ENCODE measurements at places on chromosomes 11 and 22.

- no peak for DNase-seq
These were observed 27.9 kb downstream of the GUCY1A2 start for GRCh38 chr11:106990331-106990730.

GRCh38 chr11:71342951-71343827, 90.8 kb upstream of the SHANK2 start:
- DNase-seq, result no peak

DNA sequence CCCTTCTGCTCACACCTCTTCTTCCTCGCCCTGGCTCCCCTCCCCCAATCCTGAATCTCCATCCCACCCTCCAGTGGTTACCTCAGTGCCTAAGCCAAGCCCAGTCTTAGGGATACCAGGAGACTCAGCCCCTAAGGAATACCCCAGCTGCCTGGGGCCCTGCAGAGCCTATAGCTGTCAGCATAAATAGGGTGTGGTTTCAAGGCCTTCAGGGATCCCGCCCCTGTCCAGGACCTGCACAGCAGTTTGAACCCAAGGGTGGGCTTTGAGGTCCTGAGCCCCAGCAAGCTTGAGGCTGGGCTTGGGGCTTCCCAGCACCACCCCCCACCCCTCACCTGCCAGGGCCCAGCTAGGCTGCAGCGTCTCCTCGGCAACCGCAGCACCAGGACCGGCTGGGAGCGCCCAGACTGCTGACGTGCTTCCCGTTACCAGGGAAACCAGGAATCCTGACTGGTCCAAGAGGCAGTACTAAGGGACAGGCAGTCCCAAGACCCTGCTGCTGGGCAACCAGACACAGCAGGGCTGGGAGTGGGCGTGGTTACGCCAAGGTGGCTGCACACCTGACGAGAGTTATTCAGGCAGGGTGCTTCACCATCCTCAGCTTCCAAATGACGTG, 13.7 kb downstream of the APBB1 start:
- no peak for DNase-seq

GRCh38 chr11:131645237-131645636, 274.8 kb downstream of the NTM start:
- no peak for DNase-seq

- DNase-seq, result no peak
These were observed 13.8 kb downstream of the TSPAN32 start for GRCh38 chr11:2315395-2316168.

DNA sequence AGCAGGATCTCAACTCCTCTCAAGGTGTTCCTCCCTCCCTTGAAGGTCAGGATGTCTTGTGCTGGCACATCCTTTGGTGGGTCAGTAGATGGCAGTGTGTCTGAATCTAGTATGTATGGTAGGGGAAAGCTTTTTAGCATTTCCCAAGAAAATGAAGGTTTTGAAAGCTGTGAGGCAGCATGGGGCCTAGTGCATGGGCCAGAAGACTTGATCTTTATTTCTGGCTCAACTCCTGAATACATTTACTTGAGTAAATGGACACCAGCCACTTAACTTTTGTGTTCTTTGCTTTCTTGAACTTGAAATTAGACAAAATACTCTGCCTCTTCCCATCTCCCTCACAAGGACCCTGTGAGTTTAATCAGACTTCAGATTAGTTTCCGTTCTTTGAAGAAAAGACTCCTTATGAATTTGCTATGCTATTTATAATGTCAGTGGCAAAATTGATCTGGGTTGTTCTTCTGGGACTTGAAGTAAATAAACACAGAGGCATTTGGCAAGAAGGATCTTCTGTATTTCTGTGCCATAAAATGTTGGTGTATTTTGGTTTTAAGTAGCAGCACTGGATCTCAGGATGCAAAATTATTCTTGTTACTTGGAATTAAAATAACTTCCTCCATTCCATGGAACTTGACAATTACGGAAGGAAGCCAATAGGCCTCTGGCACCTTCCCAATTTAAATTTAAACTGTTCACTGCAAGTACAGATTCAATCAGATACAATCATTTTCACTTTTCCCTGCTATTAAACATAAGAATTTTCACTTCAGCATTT, 288.8 kb downstream of the CASP12 start:
- DNase-seq, result peak; percentile 3

DNA sequence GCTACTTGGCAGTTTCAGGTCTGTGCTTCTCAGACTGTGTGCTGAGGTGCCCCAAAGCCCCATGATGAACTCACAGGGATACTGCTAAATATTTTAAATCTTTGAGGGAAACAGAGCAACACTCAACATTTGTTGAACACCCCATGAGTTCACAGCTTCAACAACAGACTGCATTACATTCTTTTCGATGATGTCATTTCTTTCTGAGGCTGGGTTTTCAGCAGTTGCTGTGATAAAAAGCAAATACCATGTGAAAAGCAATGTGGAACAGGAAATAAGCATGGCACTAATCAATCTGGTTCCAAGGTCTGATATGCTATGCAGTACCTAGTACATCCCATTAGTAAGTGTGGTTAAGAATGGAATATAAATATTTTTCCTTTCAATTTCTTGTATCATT, 82.7 kb downstream of the RPL27A start:
- no peak for DNase-seq

DNA sequence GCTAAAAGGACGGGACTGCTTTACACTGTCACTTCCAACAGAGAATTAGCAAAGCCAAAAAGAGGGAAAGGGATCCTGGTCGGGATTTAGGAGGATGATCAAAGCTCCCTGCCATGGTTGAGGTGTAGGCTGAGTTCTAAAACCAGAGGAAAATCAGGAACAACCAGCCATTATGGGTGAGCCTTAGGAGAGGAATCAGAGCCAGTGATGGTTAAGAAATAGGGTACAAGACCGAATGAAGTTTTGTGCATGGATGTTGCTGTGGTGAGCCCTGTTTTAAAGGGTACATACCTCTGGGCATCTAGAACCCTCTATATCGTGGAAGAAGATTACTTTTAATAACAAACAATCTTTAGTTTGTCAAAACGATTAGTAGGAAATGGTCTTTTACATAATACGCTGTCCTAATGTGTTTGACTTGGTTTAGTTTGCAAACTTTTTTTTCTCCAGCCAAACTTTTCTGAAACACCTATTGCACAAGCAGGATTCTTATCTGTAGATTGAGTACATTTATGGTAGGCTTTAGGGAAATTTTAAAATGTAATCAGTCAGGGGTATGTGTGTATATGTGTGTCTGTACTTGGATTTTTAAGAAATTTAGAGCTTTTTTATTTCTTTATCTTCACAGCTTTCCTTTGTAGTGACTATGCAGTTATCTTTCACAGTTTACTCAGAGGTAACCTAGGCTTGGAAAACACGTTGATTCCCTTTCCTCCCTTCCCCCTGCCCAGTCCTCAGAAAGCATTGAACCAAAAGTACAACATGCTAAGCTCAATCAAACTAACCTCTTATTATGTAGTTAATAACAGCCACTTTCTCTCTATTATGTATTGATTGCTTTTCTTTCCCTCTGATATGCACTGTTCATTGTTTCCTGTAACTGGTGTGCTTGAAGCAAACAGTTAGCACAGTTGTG, 26.8 kb downstream of the TRIM44 start:
- DNase-seq, result no peak

GRCh38 chr11:79062814-79063762, 377.7 kb downstream of the TENM4 start:
- DNase-seq, result no peak

GRCh38 chr22:21632237-21632895, at the start of gene CCDC116:
CCDC116 (plus strand) TSS chr22:21632760; CDS start chr22:21633182, 422 bp downstream.
- peak; percentile 41 for DNase-seq

DNA sequence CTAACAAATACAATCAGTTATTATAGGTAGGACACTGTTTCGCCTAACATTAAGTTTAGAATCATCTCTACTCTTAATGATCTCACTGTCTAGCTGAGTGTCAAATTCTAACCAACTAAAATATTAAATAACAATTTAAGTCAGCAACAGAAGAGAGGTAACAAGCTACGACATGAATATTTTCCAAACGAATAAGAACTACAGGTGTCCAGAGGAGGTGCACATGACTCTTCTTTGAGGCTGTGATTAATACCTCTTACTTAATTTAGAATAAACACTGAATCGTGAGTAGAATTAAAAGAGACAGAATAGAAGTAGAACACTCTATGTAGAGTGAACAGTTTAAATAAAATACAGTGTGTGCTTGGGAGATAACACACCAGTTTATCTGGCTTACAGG, 619.0 kb upstream of the ARHGAP42 start:
- DNase-seq, result no peak

- DNase-seq, result no peak
These were observed 1.7 kb upstream of the LRRC4C start for GRCh38 chr11:41461057-41461681.

- DNase-seq, result no peak
These were observed 41.0 kb upstream of the RASSF10 start for GRCh38 chr11:12968101-12968500.

- DNase-seq, result no peak
These were observed 2.0 kb upstream of the ASCL2 start for GRCh38 chr11:2272228-2272945.

DNA sequence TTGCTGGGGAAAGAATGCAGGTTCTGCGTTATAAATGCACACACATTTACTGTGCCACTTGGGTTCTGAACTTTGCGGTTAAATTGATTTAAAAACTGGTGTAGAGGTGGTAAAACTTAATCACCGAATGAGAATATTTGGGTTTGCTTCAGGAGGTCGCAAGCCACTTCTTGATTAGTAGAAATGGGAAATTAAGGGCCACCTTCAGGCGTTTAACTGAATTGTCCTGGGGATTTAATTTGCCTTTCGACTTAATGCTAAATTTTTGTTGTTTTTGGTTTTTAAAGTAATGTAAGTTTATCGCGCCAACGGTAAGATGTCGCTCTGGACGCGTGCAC, 459 bp upstream of the NCR3LG1 start:
- DNase-seq, result no peak

DNA sequence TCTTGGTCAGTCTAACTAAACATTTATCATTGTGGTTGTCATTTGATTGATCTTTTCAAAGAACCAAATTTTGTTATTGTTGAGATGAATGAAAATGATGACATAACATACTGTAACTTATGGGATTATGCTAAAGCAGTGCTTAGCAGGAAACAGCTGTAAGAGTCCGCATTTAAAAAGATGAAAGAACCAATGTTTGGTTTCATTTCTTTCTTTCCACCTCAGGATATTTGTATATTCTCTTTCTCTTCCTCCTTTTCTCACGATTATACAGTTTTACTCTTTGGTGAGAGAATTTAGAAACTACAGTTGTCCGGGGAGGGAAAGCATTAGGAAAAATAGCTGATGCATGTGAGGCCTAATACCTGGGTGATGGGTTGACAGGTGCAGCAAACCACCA, 23.1 kb downstream of the PIH1D2 start:
- no peak for DNase-seq

- DNase-seq, result no peak
These were observed 2.9 kb upstream of the GGT5 start for GRCh38 chr22:24247564-24248344.

GRCh38 chr11:44566952-44567875, 1.8 kb downstream of the CD82 start:
- DNase-seq, result peak; percentile 28

DNA sequence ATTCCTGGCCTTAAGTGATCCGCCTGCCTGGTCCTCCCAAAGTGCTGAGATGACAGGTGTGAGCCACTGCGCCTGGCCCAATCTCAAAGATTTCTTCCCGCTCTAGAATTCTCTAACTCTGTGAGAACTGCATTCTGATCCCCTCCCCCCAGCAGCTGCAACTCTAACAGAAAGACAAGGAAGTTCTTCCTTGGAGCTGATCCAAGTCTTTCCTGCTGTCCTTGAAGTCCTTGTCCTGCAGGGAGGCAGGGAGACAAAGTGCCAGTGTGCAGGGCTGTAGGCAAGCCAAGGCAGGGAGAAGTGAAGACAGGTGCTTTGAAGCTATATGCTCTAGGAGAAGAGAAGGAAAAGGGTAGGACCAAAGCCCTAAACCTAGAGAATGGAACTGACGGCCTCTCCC, 9.5 kb upstream of the GGA1 start:
- DNase-seq, result no peak

GRCh38 chr11:116730241-116730561, 42.6 kb downstream of the BUD13 start:
- no peak for DNase-seq

- DNase-seq, result no peak
These were observed 188.1 kb upstream of the PLET1 start for GRCh38 chr11:112448806-112449205.

GRCh38 chr11:109247071-109247470, 174.9 kb upstream of the C11orf87 start:
- no peak for DNase-seq

DNA sequence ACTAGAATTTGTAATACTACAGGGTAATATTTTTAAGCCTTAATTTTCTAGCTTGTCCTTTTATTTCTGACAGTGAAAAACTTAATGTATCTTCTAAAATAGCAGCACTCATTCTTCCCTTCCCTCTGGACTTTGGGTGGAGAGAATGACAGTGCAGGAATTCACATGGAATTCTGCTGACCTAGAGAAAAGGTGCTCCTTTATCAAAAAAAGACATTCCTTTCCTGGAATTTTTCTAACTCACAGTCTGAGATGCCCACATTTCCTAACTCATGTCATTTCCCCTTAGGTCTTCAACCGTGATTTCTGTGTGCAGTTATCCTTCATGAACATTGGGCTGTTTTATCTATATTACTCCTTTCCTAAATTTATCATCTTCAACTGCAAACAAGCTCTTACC, 137.8 kb upstream of the PDGFD start:
- no peak for DNase-seq

- no peak for DNase-seq
These were observed 4.1 kb downstream of the GCAT start for GRCh38 chr22:37811867-37812266.

- DNase-seq, result no peak
These were observed 113.0 kb downstream of the PTPRJ start for GRCh38 chr11:48093323-48093722.

DNA sequence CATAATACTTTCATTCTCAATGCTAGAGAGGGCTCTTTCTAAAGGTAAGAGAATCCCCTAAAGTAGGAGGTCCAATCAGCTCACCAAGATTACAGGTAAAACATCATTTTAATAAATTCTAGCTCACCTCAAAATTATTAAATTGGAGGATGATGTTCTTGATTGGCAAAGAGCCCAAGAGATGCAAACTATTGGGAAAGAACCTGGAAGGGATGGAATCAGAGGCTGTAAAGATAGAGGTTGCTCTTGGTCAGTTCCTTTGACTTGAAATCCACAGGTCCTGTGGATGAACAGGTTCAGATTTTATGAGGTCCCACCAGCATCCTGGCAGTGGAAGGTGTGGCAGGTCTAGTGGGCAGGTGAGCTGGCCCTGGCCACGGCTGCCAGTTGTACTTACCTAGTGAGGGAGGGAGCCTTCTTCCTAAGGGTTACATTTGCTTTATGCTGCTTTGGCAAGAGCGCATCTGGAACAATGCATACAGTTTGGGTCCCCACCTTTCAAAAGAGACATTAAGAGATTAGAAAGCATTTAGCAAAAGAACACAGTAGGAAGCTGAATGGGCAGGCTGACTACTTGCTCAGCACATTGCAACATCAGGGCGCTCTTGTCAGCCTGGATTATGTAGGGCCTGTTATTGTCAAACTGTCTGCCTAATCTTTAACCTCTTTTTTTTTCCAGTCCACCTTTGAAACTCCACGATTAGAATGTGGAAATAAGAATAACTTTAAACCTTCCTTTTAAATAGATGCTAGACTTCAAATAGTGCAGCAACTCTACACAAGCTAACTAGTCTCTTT, 97.0 kb downstream of the RDX start:
- no peak for DNase-seq

GRCh38 chr11:9982127-9982795, 311.8 kb downstream of the SBF2 start:
- no peak for DNase-seq

Data from stimulated activated CD8-positive, alpha-beta memory T cell treated with anti-CD3 and anti-CD28 coated beads, Interleukin-4, amount 100 ng/mL, for 4 hours (primary cell).